Hypothalamus (tissue), 51 donors: ENCODE measurements at places on chromosomes 1 and 21.

GRCh38 chr1:232704694-232705680 lies 75.1 kb upstream of the SIPA1L2 start:
- no peak for DNase-seq

DNA sequence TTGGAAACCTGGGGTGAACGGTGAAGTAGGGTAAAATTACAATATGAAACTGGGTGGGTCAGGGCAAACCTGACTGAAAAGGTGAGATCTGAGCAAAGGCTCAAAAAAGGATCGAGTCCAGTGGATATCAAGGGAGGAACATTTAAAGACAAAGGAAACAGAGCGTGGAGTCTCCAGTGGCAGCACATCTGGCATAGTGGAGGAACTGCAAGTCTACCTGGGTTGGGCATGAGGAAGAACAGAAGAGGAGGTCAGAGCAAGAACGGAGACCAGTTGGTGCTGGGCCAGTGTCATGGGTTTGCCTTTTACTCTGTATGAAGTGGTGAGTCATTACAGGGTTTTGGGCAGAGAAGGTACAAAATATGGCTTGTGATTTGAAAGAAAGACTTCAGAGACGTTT lies 163.7 kb downstream of the NTPCR start:
- no peak for DNase-seq

DNA sequence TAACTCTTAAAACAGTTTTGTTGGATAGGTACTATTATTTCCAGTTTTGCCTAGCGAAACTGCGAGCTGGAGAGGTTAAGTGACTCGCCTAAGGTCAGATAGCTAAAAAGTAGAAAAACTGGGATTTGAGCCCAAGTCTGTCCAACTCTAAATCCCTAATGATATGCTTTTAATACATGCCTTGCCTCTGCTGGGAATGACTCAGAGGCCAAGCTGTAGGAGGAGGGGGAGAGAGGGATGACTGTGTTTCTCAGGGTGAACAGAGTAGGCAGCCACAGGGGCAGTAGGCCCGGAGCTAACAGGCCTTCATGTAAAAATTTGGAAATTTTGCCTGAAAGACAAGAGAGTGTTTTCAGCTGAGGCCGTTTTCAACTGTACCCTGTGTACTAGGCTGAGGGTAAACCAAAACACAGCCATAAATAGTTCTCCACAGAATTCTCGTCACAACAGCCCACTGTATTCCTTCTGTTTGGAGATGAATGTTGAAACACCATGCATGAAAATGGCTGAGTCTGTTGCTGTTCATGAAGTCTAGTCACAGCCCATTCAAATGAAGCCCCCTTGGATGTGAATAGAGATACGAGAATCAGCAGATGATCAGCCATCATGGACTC lies 107.5 kb upstream of the HOOK1 start:
- DNase-seq, result no peak

DNA sequence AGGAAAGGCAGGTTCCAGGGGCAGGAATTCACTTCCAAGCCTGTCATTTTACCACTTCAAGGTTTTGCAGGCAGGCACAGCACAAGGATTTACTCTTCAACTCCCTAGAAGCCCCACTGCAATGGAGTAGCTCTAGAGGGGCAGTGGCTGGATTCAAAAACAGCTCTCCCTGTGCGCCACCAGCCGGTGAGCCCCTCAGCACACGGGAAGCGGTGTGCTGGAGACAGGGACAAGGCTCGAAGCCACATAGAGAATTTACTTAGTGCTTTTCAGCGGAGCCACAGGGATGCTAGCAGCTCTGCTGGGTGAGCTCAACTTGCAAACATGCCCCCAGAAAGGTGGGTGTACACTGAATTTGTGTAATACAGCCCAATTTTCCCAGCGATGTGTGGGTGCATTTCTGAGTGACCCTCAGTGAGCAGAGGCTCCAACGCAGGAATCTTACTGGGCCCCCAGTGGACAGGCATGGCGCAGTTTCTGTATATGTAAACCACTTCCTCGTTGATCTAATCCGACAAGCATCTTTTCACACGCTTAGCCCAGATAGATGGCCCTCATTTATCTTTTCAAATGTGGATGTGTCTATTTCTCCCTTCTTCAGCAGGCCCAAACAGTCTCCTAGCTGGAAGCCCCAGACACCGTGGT lies 10.9 kb downstream of the VWA5B1 start:
- no peak for DNase-seq

DNA sequence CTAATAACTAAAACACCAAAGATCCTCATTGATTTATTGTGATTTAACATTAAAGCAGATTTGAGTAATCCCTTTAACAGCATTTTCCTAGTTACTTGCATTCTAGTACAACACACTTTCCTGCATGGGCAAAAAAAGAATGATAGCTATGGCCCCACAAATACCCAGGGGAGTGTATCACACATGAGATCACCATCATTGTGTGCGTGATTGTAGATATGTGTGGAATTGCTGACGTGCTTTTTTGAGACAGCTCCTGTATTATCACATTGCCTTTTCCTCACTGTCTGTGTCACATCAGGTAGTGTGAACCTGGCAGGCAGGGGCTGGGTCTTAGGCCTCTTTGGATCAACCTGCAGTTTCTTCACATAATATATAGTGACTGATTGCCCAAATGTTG lies 48.5 kb upstream of the SAMD13 start:
- no peak for DNase-seq

DNA sequence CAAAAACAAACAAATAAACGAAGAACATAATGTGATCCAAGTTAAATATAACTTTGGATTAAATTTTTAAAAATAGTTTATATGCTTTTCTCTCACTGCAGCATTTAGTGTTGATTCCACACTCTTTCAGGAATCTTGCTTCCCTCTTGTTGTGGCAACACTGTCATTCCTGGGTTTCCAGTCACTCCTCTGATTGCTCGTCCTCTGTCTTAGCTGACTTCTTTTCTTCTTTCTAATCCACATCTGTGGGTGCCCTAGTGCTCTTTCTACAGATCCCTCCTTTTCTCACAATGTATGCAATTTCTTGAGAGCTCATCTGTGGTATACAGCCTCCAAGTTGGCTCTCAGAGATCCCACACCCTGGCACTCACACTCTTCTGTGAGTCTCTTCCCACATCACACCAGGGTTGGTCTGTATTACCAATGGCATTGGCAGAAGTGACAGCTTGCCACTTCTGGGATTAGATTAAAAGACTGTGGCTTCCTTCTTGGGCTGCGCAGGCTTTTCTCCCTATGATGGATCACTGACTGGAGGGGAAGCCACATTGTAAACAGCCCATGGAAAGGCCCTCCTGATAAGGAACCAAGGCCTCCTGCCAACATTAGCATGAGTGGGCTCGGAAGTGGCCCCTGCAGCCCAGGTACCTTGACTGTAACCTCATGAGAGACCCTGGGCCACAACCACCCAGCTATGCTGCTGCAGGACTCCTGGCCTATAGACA lies 11.5 kb upstream of the MYOC start:
- DNase-seq, result no peak

DNA sequence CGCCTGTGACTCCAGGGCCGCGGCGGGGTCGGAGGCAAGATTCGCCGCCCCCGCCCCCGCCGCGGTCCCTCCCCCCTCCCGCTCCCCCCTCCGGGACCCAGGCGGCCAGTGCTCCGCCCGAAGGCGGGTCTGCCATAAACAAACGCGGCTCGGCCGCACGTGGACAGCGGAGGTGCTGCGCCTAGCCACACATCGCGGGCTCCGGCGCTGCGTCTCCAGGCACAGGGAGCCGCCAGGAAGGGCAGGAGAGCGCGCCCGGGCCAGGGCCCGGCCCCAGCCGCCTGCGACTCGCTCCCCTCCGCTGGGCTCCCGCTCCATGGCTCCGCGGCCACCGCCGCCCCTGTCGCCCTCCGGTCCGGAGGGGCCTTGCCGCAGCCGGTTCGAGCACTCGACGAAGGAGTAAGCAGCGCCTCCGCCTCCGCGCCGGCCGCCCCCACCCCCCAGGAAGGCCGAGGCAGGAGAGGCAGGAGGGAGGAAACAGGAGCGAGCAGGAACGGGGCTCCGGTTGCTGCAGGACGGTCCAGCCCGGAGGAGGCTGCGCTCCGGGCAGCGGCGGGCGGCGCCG lies at the start of gene SIM2:
Gene SIM2 (plus strand): TSS at position 135 of the 565 bp plus-strand sequence. CDS start 632 bp downstream, outside the sequence.
- no peak for DNase-seq

GRCh38 chr1:52659356-52659755 lies 26.4 kb downstream of the SHISAL2A start:
- no peak for DNase-seq

DNA sequence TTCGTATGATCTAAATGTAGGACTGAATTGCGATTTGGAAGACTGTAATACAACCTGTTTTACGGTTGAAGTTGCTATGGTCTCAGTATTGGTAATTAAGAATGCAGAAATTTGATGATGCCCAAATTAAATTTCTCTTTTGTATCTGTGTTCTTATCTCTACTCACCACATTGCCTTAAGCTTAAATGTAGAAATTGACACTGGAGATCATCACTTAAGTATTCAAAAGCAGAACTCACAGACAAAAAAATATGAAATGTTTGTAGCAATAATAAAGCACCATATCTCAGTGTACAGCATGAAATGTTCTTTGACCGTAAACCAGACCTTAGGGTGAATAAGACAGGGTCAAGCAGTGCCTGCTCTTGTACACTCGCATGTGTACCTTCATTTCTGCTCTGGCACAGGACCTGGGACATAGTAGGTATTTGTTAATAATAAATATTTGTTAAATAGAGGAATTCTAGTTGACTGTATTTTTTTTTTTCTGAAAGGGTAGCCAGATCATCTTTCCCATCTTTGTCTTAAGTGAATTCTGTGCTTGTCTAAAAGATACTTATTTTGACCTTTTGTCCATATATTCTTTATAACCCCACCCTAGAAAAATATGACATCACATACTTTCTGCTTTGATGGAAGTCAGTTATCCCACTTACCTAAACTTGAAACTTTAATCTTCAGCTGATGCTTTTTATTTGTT lies 1.5 kb downstream of the CDC7 start:
- DNase-seq, result no peak

GRCh38 chr1:200029035-200029821 lies 1.7 kb downstream of the NR5A2 start:
- DNase-seq, result no peak
